ENCODE measurements at places on chromosomes 6 and 20. TPM values are rescaled to one million over a fixed set of nuclear protein-coding genes. Genes with fewer than 3 reads are reported as not detected.
A peak's percentile ranks its signal among the peaks of the same experiment; 100 is the strongest.

- no peak for DNase-seq
Measured at GRCh38 chr6:91780270-91780669, 1193.4 kb upstream of the MAP3K7 start.

DNA sequence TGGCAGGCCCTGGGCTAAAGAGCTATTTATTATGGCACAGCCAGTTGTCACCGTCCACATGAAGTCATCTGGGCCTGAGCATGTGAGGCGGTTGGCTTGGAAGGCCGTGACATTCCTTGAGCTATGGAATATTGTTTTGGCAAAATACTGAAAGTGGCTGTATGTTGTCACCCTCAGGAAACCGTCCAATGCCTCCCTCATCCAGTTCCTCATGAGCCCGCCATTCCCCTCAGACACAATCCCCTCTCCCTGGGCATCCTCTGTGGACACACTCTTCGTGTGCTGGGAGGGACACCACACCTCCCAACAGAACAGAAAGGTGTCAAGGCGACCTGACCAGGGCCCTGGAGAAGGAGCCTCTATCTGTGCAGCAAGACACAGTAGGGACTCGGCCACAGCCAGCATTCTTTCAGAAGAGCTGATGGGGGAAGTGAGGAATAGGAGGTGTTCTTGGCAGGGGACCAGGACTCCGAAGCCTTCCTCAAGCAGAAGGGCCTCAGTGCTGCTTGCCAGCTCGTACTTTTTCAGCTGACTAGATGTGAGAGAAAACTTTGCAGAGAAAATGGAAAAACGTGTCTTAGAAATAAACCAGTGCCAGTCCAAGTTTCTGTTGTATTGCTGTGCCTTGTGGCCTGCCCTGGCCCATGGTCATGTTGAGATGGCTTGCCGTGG lies 120.5 kb downstream of the SOD2 start:
- DNase-seq, result no peak

GRCh38 chr20:57451795-57452661 lies 60.8 kb downstream of the RBM38 start:
- no peak for DNase-seq

DNA sequence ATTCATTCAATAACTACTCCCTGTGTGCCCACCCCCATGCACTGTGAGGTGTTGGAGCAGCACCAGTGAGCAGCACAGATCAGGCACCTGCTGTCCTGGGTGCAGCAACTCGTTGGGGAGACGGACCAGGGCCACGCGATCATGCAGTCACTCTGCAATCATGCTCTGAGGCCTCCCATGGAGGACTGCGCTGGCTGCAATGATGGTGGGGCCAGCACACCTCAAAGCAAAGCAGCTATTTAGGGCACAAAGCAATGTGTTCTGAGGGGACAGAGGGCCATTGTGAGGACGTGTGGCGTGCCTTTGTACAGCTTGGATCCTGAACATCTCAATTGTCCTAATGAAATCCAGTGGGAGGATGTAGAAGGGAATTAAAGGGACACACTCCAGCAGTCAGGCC lies 41.0 kb upstream of the MPC1 start:
- DNase-seq, result no peak

DNA sequence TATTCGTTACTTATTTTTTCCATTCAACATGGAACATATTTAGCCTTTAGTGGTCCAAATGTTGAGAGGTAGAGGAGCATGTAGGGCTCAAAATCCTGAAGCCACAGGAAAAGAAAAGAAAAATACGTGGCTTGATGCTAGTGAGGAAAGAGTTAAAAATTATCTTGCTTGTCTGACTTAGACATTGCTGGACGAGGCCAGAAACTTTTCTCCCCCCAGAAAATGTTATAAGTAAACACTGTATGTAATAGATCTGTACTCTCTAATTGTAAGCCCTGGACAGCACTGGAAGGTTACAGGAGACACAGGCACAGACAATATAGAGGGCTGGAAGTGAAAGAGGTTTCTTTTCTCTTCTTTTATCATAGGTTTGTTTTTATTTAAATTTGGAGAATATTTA lies 165.6 kb downstream of the ZFP64 start:
- no peak for DNase-seq

DNA sequence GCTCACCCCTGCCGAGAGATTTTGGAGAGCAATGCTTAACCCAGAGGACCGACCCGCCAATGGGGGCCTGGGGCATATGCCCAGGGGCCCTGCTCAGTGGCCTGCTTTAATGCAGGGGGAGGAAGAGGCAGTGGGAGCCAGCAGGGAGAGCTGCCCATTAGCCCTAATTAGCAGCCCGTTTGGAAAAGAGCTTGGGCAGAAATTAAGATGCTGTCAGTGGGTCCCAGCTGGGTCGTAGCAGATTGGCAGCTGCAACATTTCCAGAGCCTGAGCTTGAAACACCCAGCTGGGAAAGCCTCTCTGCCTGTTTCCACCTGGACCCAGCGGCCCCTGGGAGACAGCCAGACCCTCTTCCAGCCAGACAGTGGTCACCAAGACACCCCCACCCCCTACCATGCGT lies 39.5 kb downstream of the CD40 start:
- no peak for DNase-seq

DNA sequence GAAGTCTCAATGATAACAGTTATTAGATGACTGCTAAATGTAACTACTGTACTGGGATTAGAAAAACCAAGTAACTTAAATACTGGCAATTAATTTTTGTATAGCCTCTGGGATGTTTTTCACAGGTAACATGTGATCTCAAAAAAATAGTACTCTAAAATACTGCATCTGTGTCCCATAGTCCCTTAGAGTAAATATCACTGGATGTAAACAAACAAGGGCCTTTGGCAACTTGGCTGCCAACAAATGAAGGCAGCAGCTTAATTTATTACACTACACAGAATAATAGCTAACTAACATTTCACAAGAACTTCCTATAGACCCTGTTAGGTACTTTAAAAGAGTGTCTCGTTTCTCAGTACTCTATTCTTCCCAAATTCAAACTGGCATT lies 14.0 kb downstream of the ARHGAP18 start:
- no peak for DNase-seq

GRCh38 chr20:17679941-17680835 lies 1.9 kb downstream of the RRBP1 start:
- DNase-seq, result peak; percentile 87

GRCh38 chr6:30700340-30700739 lies 9.6 kb upstream of the NRM start:
- DNase-seq, result no peak

DNA sequence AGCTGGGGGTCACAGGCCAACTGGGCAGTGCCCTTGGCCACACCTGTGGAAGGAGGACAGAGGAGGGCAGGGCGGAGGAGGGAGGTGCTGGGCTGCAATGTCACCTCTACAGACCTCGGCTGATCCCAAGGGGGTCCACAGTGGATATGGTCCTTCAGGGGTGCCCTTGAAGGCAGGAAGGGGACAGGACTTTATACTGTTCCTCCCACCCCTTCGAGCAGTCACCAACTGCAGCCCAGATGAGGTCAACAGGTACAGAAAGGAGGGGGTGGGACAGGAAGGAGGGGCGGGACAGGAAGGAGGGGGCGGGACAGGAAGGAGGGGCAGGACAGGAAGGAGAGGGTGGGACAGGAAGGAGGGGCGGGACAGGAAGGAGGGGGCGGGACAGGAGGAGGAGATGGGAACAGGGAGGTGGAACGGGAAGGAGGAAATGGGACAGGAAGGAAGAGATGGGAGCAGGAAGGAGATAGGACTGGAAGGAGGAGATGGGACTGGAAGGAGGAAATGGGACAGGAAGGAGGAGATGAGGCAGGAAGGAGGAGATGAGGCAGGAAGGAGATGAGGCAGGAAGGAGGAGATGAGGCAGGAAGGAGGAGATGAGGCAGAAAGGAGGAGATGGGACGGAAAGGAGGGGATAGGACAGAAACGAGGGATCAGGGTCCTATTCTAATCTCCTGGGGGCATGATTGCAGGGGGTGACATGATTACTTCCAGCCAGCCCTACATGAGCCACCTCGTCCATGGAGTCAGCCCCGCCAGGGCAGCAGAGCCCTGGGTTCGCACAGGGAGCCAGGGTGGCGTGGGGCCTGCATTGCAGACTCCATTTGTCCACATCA lies 19.4 kb upstream of the MRGBP start:
- DNase-seq, result peak; percentile 90

DNA sequence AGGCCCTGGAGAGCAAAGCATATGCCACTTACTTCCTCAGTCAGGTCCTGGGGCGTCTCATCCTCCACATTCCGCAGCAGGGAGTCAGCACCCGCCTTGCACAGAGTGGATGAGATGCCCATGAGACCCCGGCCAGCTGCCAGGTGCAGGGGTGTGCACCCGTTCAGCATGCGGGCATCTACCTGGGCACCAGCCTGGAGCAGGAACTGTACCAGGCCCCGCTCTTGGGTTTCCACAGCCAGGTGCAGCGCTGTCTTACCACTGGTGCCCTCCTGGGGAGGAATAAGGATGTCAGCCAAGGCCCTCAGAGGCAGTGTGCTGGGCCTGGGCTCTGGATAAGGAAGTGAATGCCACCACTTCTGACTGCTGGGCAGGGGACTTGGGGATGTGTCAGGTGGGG lies 2.7 kb upstream of the SLC35B2 start:
- no peak for DNase-seq

GRCh38 chr20:42886046-42886445 lies 303.7 kb downstream of the PTPRT start:
- DNase-seq, result no peak

GRCh38 chr6:36744304-36744673 lies 46.7 kb downstream of the RAB44 start:
- no peak for DNase-seq

GRCh38 chr6:155026022-155026705 lies 31.0 kb downstream of the TIAM2 start:
- DNase-seq, result peak; percentile 17

Gene GABRR1
- total RNA-seq, result 0.47 TPM

Gene C6orf47
- total RNA-seq, result 7.7 TPM

Gene LRFN2
- total RNA-seq, result not detected

Gene TMEM14A
- 13.7 TPM for total RNA-seq

Gene F13A1
- 1.1 TPM for total RNA-seq
